Adipose tissue (tissue), 3 donors: ENCODE measurements at places on chromosomes 16 and 17. TPM values are rescaled to one million over a fixed set of nuclear protein-coding genes. Genes with fewer than 3 reads are reported as not detected.

Gene GPRC5B
- 29.5 TPM for polyA plus RNA-seq

Gene NOG
- 0.14 TPM for polyA plus RNA-seq

Gene ANKRD40CL
- polyA plus RNA-seq = not detected

Gene KRTAP2-2
- not detected for polyA plus RNA-seq

Gene CBX2
- polyA plus RNA-seq = 0.79 TPM

Gene MYO15A
- polyA plus RNA-seq = 0.68 TPM

Gene IRX5
- polyA plus RNA-seq = 0.06 TPM

Gene TEKT5
- 0.10 TPM for polyA plus RNA-seq

Gene USP31
- polyA plus RNA-seq = 2.7 TPM

Gene ZNF48
- polyA plus RNA-seq = 2.4 TPM

Gene CCL4L2
- 2.1 TPM for polyA plus RNA-seq

Gene NME4
- polyA plus RNA-seq = 30.1 TPM

Gene C17orf113
- 1.5 TPM for polyA plus RNA-seq

Gene HSD17B1
- 5.2 TPM for polyA plus RNA-seq

Gene SOX8
- polyA plus RNA-seq = 0.90 TPM

Gene OTOP3
- 0.38 TPM for polyA plus RNA-seq

Gene NOL3
- 62.3 TPM for polyA plus RNA-seq

Gene KRTAP3-1
- not detected for polyA plus RNA-seq
